ENCODE measurements at places on chromosomes 2 and 18.
A peak's percentile ranks its signal among the peaks of the same experiment; 100 is the strongest.

- no peak for DNase-seq
Observed at GRCh38 chr2:127448526-127448925, 30.3 kb downstream of the PROC start.

DNA sequence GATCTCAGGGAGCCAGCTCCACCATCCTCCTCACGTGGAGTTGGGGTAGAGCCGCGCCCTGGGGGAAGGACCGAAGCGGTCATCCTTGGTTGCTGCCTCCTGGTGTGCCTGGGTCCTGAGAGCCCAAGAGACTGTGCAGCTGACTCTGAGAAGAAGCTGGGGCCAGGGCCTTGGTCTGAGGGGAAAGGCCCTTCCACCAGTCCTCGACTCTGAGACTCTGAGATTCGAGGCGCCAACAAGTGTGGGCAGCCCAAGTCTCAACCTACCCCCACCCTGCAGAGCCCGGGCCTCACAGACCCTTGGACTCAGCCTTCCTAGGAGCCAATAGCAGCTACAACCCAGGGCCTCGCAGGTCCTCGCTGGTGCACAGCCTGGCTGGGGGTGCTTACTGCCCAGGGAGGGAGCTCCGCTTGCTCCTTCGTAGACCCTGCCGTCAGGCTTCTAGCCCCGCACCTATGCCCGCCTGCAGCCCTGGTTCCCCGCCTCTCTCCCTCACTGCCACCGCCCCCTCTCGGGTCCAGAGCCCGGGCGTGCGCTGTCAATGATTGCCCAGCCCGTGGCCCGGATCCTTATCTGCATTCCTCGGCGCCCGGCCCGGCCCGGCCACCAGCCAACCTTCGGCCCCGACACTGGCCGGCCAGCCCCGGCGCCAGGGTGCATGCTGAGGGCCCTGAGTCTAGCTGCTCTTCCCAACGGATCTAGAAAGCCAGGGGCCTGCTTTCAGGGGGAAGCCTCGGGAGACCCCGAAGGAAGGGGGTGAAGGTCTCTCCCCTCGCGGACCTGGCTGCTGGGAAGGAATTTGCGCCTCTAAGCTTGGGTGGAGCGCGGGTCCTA, 2.0 kb downstream of the IHH start:
- DNase-seq = no peak

GRCh38 chr2:230674966-230675672, 37.5 kb upstream of the CAB39 start:
- DNase-seq = no peak

- DNase-seq = no peak
Observed at GRCh38 chr2:60446413-60447267, 106.8 kb downstream of the BCL11A start.

DNA sequence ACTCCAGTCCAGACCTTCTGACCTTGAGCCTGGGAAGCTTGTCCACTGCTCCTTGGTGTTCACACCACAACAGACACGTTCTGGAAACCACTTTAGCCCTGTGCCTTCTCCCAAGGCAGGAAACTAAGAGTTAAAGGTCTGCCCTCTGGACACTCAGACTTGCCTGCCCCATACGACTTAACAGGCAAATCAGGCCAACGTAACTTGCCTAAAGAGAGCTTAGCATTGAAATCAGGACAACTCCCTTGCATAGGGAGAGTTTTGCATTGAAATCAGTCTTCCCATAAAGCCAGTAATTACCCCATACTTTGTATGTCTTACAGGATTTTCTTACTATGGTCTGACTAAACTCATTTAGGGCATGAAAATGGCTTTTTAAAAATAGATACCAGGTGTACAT, 18.5 kb downstream of the NFE2L2 start:
- no peak for DNase-seq

DNA sequence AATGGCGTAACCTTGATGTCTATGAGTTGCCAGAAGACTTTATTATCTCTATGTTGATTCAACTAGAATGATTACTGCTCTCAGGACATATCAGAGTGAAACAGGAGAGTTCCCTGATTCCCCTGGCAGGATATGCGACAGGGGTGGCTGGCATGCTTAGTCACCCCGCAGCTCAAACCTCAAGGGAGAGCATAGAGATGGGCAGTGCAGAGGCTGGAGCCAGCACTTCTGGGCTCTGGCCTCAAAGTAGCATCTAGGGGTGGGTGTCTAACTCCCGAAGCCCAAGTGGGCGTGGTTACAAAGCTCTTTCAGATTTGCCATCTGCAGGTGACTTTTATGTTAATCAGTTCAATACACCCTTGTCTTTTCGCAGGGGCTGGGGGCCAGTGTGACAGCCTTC, 391.6 kb downstream of the ADCYAP1 start:
- no peak for DNase-seq

GRCh38 chr2:206572725-206573124, 69.6 kb upstream of the FAM237A start:
- DNase-seq = no peak

GRCh38 chr2:144509001-144509878, 10.7 kb downstream of the ZEB2 start:
- no peak for DNase-seq

DNA sequence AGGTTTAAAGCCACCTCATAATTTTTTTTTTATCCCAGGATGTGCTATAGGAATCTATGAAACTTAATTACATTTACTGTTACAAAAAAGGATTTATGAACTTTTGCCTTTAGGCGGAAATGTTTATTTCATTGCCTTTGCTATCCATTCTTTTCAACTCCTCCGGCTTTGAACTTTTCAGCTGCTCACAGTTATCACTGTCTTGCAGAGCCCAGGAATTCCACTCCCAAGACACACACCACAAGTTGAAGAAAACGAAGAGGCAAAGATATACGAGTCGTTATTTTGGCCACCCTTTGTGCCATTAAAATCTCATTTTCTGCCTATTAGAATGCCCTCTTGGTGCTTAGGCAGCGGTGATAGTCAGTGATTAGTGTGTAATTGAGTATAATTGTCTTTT, 80.0 kb downstream of the PAX3 start:
- DNase-seq = no peak

GRCh38 chr18:59067873-59068272, 71.8 kb upstream of the SEC11C start:
- no peak for DNase-seq

DNA sequence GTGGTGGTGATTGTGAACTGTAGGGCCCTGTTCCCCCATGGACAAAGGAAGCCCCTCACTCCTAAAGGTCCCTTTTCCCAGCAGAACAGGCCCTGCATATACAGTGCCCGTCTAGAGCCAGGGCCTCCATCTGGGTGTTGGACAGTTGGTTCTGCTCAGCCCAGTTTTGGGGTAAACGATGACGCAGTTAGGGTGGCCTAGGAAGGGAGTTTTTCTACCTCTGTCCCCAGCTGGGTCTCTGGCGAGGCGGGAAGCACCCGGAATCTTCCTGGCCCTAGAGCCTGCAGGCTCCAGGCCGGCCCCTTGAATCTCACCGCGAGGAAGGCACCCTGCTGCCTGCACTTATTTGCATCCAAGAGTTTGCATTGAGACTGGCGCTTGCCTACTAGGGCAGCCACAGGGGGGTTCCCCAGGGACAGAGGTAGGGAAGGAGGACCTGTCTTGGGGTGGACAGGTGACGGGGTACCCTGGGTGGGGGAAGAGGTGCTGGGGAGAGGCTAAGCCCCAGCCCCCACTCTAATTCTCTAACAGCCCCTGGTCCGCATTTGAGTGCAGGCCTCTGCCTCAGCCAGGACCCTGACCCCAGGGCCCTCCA, 529 bp upstream of the MTA3 start:
- DNase-seq = no peak

DNA sequence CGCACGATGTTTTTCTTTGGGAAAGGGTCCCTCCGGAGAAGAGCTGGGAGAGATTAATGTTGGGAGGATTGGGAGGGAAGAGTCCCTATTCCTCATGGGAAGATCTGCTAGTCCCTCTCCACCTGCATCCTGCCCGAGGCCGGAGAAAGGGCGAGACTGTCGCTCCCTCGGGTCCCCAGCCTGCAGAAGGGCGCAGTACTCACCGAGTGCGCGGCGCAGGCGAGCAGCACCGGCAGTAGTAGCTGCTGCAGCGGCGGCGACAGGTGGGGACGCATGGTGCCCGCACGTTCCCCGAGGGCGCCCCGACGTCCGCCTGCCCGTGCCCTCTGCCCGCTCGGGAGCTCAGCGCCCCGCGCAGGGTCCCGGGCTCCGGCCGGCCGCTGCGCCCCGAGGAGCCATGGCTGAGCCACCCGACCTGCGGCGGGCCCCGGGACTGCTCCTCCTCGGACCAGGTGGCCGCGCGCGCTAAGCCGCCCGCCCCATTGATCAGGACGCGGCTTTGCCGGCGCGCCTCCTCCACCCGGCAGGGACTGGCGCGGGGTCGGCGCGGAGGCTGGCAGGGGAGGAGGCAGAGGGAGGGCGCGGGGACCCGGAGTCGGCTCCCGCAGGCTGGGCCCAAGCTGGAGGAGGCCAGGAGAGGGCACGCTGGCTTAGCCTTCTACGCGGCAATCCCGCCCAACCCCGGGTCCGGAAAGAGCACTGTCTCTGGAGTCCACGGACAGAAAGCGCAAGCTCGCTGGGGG, at the start of gene SCTR:
SCTR (minus strand) TSS at position 532 of the 743 bp plus-strand sequence; CDS start at position 275, 257 bp downstream.
- no peak for DNase-seq

DNA sequence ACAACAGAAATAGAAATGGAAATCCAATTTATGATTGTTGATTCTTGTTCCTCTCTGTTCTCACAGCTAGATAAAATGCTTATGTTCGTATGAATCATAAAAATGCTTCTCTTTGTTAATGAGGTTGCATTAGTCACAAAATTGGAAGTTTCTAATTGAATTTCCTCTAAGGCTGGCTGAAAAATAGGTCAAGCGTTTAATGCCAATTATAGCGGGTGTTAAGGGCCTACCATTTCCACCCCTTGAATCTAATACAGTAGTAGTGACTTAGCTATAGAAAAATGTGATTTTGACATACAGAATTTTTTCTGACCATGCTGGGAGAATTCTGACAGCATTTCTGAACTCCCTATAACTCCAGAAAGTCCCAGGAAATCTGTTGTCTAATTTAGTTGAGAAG, 107.1 kb downstream of the TTN start:
- DNase-seq = no peak

DNA sequence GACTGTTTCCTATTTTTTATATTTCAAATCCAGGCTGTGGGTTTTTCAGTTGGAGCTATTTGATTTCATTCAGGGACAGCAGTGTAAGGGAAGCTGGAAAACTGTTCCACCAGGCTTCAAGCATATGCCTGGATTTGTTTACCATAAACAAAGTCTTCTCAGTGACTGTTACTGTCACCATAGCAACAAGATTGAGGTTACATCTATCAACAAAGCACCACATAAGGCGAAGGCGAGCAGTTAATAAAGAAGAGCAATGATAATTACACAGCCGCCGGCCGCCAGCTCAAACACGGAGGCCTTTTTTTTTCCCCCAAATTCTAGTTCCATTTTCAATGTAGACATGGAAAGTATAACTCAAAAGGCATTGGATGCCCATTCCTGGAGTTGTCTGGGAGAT, 553.7 kb upstream of the SYT4 start:
- no peak for DNase-seq

DNA sequence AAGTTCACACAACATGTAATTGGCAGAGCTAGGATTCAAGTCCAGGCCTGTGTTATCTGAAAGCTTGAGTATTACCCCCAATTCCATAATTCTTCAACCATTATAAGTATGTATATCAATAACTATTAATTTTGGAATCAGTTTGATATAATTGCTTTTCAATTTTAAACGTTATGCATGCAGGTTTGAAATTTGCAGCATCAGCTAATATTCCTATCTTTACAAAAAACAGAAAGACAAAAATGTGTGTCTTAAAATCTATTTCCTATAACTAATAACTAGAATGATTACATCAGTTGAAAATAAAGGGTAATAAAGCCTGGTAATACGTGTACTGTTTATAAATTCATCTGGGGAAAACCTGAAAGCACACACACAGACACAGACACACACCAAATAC, 543.3 kb upstream of the PKDCC start:
- no peak for DNase-seq

- DNase-seq = no peak
Observed at GRCh38 chr2:202023198-202023903, 10.3 kb upstream of the FZD7 start.

- no peak for DNase-seq
Observed at GRCh38 chr18:67411116-67411515, 105.4 kb downstream of the DSEL start.

DNA sequence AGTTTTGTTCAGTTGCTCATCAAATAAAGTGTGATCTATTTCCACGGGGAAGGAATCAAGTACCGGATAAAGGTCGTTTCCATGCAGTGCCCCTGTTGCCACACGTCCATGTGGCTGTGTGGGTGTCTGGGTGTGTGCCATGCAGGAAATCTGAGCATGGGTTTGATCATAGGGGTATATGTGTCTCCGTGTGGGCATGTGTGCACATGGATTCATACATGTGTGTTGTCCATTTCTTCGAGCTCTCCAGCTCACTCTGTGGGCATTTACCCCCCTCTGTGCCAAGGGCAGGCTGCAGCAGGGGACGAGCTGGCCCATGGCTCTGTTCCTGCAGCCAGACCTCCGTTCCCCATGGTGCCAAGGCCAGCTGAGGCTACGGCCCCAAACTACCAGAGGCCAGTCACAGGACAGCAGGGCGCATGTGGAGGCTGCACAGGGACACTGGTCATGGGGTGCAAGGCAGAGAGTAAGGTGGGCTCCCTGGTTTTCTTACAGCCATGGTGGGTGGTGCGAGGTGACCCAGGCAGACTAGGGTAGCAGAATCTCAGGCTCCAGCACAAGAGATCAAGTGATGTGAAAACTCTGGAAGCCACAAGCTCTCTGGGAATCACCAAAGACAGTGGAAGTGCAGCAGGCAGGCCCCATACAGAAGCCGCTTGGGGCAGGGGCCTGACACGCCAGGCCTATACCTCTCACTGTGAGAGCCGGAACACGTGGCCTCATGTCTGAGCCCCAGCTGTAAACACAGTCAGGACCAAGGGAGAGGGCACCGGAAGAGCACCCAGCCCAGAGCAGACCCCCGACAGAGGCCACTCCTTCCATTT, 66.4 kb upstream of the RAB6C start:
- no peak for DNase-seq

- DNase-seq = no peak
Observed at GRCh38 chr2:189175869-189176433, 3.6 kb downstream of the COL5A2 start.

GRCh38 chr2:96521219-96521618, 15.3 kb upstream of the ARID5A start:
- no peak for DNase-seq

GRCh38 chr2:162261032-162261945, 18.0 kb upstream of the FAP start:
- peak; percentile 38 for DNase-seq

DNA sequence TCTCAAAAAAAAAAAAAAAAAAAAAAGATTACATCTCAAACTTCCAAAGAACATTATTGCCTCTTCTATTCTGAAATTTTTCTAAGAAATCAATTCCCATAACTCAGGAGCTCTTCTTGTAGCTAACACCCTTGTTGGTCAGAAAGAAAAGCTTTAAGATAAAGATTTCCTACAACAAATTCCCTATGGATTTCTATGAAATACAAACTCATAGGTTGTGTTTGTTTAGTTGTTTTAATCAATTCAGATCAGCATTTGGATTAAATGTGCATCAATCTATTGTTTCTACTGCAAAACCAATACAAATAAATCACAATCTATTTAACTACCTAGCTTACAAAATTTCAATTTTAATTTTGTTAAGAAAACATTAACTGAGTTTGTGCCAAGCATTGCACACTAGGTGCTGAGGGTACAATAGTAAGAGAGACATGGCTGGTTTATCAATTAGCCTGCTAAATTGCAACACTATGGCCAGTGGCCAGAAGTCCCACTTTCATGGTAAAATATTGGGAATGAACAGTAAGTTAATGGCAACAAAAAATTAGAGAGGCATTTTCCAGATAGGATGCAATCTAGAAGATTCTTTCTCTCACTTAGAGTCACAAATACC, 80.2 kb upstream of the MYCN start:
- no peak for DNase-seq

Measured in GDM1 (cell line).